ENCODE measurements at places on chromosomes 5 and 9. TPM values are rescaled to one million over a fixed set of nuclear protein-coding genes. Genes with fewer than 3 reads are reported as not detected.

GRCh38 chr9:81737871-81738507 is 48.6 kb upstream of the TLE1 start:
- no peak for DNase-seq

GRCh38 chr5:147751156-147751830 is 31.2 kb downstream of the JAKMIP2 start:
- DNase-seq, result no peak

DNA sequence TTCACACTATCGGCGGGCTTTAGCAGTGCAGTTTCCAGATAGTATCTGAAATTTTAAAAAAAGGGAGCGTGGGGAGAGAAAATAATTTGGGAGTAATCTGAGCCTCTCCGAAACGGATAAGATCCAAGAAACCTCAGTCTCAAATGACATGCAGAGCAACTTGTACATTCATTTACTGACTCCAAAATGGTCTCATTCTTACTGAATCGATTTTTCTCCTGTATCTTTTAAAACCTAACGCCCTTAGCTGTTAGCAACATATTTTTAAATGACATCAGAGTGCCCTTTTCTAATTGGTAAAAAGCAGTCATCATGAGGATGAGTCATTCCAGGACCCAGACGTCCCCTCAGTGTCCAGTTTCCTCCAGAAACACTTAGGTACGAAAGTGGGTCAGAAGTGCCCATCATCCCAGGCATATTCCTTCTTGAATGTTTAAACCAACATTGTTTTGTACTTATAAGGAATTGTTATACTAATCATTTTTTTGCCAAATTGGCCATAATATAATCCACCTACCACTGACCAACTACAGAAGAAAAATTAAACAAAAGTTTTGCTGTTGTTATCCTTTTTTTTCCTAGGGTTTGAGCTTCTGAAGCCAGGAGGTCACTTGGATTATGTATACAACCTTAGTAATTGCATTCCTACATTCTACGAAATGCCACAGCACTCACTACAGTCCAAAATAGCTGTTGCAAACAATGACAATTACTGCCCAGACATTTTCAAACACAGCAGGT is 354.4 kb downstream of the ADAMTS6 start:
- no peak for DNase-seq

DNA sequence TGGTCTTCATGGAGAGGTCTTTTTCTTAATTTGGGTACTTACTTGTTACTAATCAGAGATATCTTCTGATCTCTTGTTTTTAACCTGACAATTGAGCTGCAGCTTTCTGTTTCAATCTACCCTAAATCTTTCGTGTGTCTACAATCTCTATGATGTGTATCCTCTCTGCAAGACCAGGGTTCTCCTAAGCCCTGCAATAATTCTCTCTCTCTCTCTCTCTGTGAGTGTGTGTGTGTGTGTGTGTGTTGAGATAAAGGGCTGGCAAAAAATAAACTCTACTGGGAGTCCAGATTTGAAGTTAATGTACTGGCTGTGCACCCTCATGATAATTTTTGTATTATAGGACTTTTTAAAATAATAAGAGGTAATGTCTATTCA is 57.8 kb upstream of the FBXL7 start:
- DNase-seq, result no peak

Gene FBXW11
- 43.9 TPM for total RNA-seq

Gene NOXA1
- total RNA-seq, result 3.2 TPM

Gene GRXCR2
- total RNA-seq, result not detected

Gene LECT2
- not detected for total RNA-seq
